ENCODE measurements at places on chromosomes 11 and 22.

- no peak for DNase-seq
Measured at GRCh38 chr11:9625728-9626127, 38.1 kb upstream of the SWAP70 start.

GRCh38 chr11:291281-292210, 2.6 kb downstream of the PGGHG start:
- no peak for DNase-seq

- no peak for DNase-seq
Measured at GRCh38 chr11:134596404-134596803, 184.4 kb upstream of the B3GAT1 start.

GRCh38 chr11:93505703-93506102, 37.5 kb downstream of the SMCO4 start:
- no peak for DNase-seq

- no peak for DNase-seq
Measured at GRCh38 chr22:19942157-19943081, 801 bp upstream of the TXNRD2 start.

All from stimulated activated CD4-positive, alpha-beta T cell treated with anti-CD3 and anti-CD28 coated beads, TNF-alpha, amount 100 ng/mL, for 4 hours (primary cell).